ENCODE measurements at places on chromosomes 13 and 19. TPM values are rescaled to one million over a fixed set of nuclear protein-coding genes. Genes with fewer than 3 reads are reported as not detected.

- H3K27me3 ChIP-seq: no peaks in the 10 kb centered on the region
- H3K27ac ChIP-seq: no peak overlapping the region
- DNase-seq: no peak
- H3K36me3 ChIP-seq: no peaks in the 10 kb centered on the region
- peaks cover 6% of the 10 kb centered on the region for H3K4me1 ChIP-seq
Measured at GRCh38 chr13:34523406-34523805, 418.7 kb upstream of the NBEA start.

DNA sequence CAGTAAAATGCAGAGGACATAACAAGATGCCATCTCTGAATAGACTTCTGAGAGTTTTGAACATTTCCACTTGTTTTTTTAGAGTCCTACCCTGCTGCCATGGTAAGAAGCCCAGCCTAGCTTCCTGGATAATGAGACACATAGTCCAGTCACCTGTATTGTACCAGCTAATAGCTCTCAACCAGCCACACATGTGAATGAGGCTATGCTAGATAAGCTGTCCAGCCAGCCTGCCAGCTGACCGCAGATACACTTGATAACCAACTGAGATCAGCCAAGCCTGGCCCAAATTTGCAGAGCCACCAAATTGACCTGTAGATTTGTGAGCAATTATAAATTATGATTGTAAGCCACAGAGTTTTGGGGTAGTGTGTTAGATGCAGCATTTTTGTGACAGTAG is 10.7 kb downstream of the RFXAP start:
- H3K36me3 ChIP-seq: no peaks in the 10 kb centered on the region
- no peak overlapping the region for H3K4me3 ChIP-seq
- no peaks in the 10 kb centered on the region for H3K27me3 ChIP-seq
- no peak for DNase-seq

DNA sequence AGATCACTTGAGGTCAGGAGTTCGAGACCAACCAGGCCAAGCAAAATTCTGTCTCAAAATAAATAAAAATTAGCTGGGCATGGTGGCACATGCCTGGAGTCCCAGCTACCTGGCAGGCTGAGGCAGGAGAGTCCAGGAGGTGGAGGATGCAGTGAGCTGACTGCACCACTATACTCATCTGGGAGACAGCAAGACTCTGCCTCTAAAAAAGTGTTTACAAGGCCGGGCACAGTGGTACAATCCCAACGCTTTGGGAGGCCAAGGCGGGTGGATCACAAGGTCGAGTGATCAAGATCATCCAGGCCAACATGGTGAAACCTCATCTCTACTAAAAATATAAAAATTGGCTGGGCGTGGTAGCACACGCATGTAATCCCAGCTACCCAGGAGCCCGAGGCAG is 4.2 kb upstream of the DAPK3 start:
- peaks cover 3% of the 10 kb centered on the region for H3K4me1 ChIP-seq
- H3K27me3 ChIP-seq: no peaks in the 10 kb centered on the region
- DNase-seq: no peak
- no peak overlapping the region for H3K27ac ChIP-seq

- H3K27me3 ChIP-seq: no peaks in the 10 kb centered on the region
- H3K36me3 ChIP-seq: no peaks in the 10 kb centered on the region
- no peak overlapping the region for H3K4me3 ChIP-seq
Measured at GRCh38 chr19:15838351-15838750, 22.9 kb upstream of the OR10H1 start.

GRCh38 chr13:28338742-28339141 is 156.2 kb downstream of the FLT1 start:
- H3K27me3 ChIP-seq: no peaks in the 10 kb centered on the region
- H3K4me1 ChIP-seq: peaks cover 10% of the 10 kb centered on the region
- DNase-seq: no peak
- no peak overlapping the region for H3K27ac ChIP-seq

DNA sequence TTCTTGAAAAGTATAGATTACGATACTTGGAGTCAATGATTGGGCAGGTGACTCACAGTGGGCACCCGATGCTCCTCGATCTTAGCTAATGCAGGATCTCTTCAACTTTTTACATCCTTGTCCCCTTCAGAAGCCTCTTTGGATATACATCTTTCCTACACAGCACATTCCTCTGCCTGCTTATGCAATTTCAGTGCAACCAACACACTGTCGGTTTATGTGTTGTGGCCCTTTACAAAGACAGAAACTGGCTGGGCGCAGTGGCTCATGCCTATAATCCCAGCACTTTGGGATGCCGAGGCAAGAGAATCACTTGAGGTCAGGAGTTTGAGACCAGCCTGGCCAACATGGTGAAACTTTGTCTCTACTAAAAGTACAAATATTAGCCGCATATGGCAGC is 2.6 kb downstream of the GPR42 start:
- no peaks in the 10 kb centered on the region for H3K27me3 ChIP-seq
- no peaks in the 10 kb centered on the region for H3K36me3 ChIP-seq
- H3K4me3 ChIP-seq: no peak overlapping the region
- no peak overlapping the region for H3K27ac ChIP-seq
- DNase-seq: no peak

DNA sequence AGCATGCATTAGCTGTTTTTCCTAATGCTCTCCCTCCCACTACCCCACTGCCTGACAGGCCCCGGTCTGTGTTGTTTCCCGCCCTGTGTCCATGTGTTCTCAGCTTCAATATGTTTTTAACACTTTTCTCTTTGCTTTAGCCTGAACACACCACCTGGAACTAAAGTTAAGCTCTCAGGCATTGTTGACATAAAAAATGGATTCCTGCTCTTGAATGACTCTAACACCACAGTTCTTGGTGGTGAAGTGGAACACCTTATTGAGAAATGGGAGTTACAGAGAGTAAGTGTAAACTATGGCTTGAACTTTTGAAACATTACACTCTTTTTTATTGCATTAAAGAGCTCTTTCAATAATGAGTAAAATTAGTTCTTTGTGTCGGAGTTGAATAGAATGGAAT is 70.1 kb downstream of the TDRD3 start:
- no peak for DNase-seq
- H3K36me3 ChIP-seq: no peaks in the 10 kb centered on the region
- H3K27me3 ChIP-seq: no peaks in the 10 kb centered on the region
- no peak overlapping the region for H3K27ac ChIP-seq

DNA sequence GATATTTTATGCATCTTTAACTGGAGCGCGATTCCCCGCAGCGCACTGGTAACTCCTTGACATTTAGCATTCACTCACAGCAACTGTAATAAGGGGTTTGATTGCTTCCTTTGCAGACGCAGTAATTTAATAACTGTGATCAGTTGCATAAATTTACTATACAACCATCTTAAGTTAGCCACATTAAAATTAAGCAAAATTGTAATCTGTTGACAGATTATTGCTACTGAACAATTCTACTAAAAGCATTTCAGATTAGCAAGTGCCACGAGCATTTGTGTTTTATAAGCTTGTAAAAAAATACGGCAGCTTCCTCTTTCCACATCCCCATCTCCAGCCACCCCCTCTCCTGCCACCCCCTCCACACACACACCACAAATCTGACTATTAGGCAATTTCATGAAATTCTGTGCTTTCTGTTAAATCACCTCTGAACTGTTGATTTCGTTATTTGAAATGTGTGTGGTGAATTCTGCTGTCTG is 44.4 kb downstream of the TSHZ3 start:
- no peak overlapping the region for H3K4me3 ChIP-seq
- no peaks in the 10 kb centered on the region for H3K27me3 ChIP-seq
- no peaks in the 10 kb centered on the region for H3K36me3 ChIP-seq
- no peak overlapping the region for H3K27ac ChIP-seq

DNA sequence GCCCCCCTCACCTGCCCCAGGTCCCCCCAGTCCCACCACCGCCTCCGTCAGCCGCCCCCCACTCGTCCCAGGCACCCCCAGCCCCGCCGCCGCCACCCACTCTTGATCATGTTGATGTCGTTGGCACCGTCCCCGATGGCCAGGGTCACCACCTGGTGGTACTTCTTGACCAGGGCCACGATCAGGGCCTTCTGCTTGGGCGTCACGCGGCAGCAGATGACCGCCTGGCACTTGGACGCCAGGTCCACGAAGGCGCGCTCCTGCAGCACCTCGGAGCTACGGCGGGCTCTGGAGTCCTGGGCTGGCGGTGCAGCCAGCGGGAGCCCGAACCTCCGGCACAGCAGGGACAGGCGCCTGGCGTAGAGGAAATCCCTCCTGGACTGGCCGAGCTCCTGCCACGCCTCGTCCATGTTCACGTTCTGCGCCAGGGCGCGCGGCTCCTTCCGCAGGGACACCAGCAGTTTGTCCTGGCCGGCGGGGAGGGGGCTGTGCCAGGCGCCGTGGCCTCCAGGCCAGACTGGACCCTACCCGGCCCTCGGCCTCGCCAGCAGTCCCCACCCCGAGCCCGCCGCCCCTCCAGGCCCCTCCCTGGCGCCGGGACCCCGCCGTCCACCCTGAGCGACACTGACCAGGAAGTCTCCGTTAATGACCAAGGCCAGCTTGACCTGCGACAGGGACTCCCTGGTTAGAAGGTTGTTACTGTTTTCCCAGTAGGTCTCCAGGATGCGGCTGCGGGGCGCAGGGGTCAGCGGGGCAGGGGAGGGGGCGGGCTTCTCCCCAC is 22.6 kb downstream of the ATP8B3 start:
- H3K4me3 ChIP-seq: no peak overlapping the region
- no peak overlapping the region for H3K27ac ChIP-seq
- H3K36me3 ChIP-seq: no peaks in the 10 kb centered on the region
- DNase-seq: no peak
- H3K4me1 ChIP-seq: no peaks in the 10 kb centered on the region

GRCh38 chr13:105552078-105552477 is 983.4 kb downstream of the EFNB2 start:
- no peaks in the 10 kb centered on the region for H3K4me1 ChIP-seq
- H3K36me3 ChIP-seq: no peaks in the 10 kb centered on the region
- no peaks in the 10 kb centered on the region for H3K27me3 ChIP-seq
- no peak overlapping the region for H3K4me3 ChIP-seq

DNA sequence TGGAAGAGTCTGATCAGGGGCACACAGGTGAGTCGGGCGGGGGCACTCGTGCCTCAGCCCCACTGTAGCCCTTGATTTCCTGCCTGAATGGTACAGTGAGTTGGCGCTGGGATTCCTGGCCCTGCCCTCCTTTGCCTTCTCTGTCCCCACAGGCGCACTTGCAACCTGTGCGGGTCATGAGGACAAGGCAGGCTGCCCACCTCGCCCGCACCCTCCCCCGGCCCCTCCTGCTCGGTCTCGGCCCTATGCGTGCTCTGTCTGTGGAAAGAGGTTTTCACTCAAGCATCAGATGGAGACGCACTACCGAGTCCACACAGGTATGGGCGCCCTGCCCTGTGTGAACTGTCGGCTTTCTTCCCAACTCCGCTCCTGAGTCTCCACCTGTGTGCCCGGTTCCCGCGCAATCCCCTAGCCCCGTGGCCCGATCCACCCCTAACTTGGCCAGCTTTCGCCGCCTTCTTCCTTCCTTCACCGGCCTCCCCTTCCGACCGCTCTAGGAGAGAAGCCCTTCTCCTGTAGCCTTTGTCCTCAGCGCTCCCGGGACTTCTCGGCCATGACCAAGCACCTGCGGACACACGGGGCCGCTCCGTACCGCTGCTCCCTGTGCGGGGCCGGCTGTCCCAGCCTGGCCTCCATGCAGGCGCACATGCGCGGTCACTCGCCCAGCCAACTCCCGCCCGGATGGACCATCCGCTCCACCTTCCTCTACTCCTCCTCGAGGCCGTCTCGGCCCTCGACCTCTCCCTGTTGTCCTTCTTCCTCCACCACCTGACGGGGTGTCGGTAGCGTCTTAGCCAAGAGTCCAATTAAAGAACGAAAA is 1.6 kb upstream of the KMT2B start:
- no peaks in the 10 kb centered on the region for H3K27me3 ChIP-seq
- H3K4me1 ChIP-seq: peaks cover 23% of the 10 kb centered on the region
- peaks cover 2% of the 10 kb centered on the region for H3K36me3 ChIP-seq
- DNase-seq: peak; percentile 67

DNA sequence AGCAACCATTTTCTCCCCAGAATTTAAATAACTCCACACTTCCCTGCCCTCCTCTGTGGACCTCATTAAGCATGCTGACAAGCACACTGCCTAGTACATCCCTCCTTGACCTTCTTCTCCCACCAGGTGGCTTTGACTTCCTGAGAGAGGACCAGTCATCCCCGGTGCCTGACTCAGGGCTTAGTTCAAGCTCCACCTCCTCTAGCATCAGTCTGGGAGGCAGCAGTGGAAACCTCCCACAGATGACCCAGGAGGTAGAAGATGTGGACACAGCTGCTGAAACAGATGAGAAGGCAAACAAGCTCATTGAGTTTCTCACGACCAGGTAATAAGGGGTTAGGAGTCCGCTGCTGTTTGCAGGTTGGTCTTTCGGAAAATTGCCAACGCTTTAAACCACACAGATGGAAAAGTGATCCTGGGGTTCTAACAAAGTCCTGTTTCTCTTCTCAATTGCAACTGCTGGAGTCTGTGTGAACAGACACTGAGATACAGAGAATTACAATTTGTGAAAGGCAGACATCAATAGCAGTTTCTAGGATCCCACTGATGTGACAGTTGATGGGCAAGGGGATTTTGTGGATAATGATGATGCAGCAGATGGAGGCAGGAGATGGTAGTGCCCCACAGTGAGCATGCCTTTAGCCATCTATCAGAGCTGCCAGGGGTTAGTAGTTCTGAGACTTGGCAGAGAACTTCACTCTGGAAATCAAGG is 86.7 kb downstream of the ZAR1L start:
- no peak for DNase-seq
- no peaks in the 10 kb centered on the region for H3K4me1 ChIP-seq
- no peaks in the 10 kb centered on the region for H3K27me3 ChIP-seq
- H3K4me3 ChIP-seq: no peak overlapping the region
- no peak overlapping the region for H3K27ac ChIP-seq
- H3K36me3 ChIP-seq: no peaks in the 10 kb centered on the region

DNA sequence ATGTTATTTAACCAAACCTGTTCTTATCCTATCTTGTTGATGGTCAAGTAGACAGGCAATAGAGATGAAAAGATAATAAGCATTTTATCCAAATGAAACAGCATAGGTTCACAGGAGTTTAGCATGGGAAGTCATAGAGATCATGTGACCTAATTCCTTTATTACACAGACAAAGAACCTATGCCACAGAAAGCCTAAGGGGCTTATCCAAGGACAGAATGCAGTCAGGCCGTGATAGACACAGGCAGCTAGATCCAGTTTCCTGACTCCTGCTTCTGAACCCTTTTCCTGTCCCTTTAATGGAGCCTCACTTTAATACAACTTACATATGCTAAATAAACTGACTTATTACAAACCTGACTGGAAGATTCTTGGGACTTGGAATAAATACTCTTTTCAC is 532.1 kb downstream of the IRS2 start:
- H3K27ac ChIP-seq: no peak overlapping the region
- DNase-seq: no peak
- H3K4me3 ChIP-seq: no peak overlapping the region
- H3K36me3 ChIP-seq: no peaks in the 10 kb centered on the region

Gene SSC5D
- total RNA-seq: 1.7 TPM

Gene NMRK2
- total RNA-seq: not detected

Gene TPTE2
- not detected for total RNA-seq

Gene RNF113B
- not detected for total RNA-seq

Gene DIAPH3
- 0.67 TPM for total RNA-seq

Gene IGSF23
- total RNA-seq: not detected

Gene ATP8B3
- total RNA-seq: 2.0 TPM

Gene JSRP1
- total RNA-seq: not detected

Gene ZNF506
- 57.9 TPM for total RNA-seq

Gene PRR19
- 0.27 TPM for total RNA-seq

Gene PLPPR3
- not detected for total RNA-seq

Gene IGFL1
- not detected for total RNA-seq

Gene TMEM221
- 0.56 TPM for total RNA-seq

Data from thyroid gland (tissue), 4 donors.